PC-3 (cell line): ENCODE measurements at places on chromosomes 1 and 21.
A peak's percentile ranks its signal among the peaks of the same experiment; 100 is the strongest.

DNA sequence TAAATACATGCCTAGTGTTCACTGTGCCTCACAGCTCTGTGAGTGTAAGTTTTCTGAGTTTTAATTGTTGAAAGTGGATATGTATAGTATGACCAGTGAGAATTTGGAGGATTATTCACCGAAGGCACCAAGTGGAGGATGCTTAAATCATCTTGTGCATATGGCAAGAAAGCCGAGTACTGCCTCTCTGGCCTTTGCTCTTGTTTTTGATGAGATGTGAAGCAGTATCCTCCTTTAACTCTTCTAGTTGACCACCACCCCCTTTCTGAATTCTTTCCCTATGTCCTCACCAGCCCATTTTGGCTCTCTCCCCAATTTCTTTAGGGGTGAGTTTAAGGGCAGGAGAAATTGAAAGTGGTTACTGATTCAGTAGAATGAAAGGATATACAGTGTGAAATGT lies 130.4 kb downstream of the SYT2 start:
- DNase-seq, result peak; percentile 38

DNA sequence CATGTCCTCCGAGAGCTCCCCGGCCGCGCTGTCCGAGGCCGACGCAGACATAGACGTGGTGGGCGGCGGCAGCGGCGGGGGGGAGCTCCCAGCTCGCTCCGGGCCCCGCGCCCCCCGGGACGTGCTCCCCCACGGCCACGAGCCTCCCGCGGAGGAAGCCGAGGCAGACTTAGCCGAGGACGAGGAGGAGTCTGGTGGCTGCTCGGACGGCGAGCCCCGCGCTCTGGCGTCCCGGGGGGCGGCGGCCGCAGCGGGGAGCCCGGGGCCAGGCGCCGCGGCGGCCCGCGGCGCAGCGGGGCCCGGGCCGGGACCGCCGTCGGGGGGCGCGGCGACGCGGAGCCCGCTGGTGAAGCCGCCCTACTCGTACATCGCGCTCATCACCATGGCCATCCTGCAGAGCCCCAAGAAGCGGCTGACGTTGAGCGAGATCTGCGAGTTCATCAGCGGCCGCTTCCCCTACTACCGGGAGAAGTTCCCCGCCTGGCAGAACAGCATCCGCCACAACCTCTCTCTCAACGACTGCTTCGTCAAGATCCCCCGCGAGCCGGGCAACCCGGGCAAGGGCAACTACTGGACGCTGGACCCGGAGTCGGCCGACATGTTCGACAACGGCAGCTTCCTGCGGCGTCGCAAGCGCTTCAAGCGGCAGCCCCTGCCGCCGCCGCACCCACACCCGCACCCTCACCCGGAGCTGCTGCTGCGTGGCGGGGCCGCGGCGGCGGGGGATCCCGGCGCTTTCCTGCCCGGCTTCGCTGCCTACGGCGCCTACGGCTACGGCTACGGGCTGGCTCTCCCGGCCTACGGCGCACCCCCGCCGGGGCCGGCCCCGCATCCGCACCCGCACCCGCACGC lies 547 bp downstream of the FOXD2 start:
- no peak for DNase-seq

DNA sequence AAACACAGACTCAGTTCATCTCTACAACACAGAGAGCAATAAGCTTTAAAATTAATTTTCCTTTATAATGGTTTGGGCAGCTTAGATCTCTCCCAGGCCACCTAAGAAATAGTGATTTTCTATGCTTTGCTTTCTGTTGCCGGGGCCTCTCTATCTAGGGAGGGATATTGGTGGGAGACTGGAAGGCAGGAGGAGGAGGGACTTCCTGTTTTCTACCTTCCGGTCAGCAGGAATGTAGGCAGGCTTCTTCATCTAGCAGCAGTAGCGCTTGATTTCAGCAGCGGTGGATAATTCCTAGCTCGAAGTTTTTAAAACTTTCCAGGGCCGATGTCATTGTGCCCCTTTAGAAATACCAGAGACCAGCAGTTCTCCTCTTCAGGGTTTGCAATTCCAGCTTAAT lies 5.1 kb upstream of the DESI2 start:
- no peak for DNase-seq

DNA sequence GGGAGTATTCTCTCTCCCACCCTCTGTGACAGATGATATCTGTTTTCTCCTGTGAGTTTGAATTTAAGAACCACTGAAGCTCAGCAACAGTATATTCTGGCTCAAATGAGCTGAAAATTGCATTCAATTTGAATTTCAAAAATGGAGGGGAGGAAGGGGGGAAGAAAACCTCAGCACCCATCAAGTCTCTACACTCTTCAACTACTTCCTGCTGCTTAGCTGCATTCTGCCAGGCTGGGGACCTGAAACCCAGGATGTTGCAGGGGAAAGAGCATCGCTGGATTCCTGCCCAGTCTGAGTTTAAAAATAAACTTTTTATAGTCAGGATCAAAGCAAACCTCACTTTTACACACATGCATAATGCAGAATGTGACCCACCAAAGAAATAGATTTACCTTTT lies 214.3 kb upstream of the ESRRG start:
- DNase-seq, result no peak

DNA sequence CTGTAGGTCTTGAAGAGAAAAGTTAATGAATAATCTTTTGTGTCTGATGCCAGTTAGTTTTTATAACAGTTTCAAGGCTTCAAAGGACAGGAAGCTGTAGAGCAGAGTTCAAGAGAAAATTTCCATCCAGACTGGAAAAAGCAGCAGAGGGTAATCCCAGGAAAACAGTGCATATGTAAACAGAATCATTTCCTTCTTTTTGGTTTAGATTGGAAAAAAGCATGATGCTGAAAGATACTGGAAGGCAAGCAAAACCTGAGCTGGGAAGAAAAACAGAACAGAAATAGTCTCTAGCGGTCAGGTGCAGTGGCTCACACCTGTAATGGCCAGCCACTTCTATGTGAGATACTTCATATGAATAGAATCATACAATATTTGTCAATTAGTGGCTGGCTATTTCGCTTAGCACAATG lies 71.9 kb downstream of the ZSWIM5 start:
- no peak for DNase-seq

GRCh38 chr1:6724517-6725141 lies 23.0 kb upstream of the DNAJC11 start:
- DNase-seq, result peak; percentile 73

DNA sequence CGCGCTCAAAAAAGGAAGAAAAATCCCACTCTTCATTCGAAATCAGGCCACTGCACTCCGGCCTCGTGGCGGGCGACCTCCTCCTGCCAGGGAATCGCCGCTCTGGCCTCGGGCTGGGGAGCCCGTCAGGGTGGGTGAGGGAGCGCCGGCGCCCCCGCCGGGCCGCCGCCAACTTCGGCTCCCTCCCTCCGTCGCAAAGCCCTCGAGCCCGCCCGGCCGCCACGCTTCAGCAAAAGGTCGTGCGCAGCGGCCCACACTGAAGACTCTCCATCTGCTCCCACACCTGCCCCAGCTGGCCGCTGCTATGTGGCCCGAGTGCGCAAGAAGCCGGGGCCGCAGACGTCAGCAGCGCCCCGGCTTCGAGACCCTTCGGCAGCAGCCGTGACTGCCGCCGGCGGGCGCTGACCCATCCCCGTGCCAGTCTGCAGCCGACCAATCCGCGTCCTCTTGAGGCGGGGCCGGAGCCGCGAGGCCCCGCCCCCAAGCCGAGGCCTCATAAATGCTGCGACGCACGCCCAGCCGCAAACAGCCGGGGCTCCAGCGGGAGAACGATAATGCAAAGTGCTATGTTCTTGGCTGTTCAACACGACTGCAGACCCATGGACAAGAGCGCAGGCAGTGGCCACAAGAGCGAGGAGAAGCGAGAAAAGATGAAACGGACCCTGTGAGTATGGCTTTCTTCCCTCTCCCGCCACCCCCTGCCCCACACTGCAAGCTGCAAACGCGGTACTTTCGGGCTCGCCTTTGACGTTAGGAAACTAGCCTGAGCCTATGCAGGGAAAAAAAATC lies at the start of gene RGS2:
RGS2 (plus strand) TSS at position 522 of the 789 bp plus-strand sequence; CDS start at position 555, 33 bp downstream.
- DNase-seq, result peak; percentile 95

DNA sequence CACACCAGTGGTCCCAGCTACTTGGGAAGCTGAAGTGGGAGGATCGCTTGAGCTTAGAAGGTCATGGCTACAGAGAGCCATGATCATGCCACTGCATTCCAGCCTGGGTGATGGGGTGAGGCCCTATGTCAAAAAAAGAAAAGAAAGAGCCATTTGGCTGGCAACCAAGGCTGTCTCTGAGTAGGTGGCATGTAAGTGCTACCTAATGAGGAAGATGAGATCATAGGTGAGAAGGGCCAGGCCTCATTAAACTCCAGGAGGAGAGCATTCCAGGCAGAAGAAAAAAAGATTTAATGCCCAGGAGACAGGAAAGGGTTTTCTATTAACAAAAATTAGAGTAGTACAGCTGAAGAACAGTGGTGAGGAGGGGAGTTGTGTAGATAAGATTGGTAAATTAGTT lies 103.4 kb upstream of the ZNF678 start:
- no peak for DNase-seq

- peak; percentile 95 for DNase-seq
Observed at GRCh38 chr1:210143465-210144062, 89.0 kb upstream of the SERTAD4 start.

DNA sequence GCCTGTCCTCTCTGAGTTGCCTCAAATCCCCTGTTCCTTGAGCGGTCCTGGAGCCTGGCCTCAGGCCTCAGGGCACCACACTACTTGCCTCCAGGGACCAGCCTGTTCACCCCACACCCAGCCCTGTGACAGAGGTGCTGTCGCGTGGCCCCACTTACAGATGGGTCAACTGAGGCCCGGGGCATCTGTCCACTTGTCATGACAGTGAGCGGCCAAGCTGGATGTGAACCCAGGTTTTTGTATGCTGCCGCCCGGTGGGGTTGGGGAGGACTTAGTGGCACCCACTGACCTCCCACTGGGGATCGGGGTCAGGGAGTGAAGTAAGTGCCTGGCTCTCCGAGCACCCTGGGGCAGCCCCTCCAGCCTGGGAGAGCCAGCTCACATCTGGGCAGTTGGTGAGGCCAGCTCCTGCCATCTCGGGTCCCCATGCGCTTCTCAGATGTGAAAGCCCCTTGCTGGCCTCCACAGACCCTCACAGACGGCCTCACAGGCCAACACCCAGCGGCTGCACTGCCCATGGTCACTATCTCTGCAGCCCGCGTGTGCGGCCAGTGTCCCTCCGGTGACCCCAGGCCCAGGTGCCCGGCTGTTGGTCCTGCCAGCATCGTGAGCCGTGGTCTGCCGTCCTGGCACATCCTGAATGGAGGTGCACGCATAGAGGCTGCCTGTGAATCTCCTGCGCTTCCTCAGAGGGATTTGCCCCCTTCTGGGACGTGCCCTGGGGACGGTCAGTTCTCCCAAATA lies 9.3 kb upstream of the FAAP20 start:
- DNase-seq, result no peak
